ENCODE measurements at places on chromosomes 4 and X.

- DNase-seq = no peak
Observed at GRCh38 chr4:137310166-137310565, 222.1 kb downstream of the PCDH18 start.

DNA sequence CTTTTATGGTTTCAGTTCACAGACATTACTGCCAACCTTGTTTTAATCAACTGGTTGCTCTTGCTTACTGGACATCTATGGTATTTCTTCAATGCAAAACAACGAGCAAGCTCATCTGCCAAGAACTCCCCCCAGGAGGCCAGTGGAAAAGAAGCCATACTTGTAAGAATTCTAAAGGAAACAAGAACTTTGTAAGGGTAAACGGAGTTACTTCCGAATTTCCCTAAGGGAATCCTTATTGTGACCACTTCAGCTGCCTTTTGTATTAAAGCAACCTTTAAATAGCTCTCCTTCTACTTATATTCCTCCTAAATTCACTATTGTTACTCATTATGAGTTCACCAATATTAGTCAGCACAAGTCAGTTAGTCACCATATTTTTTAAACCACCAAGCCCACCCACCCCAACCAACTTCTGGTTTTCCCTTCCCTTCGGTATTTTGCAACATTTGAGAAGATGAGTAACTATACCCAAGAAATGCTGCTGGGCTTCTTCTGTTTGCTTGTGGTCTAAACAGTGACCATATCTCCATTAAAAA, 602.8 kb upstream of the DIPK2B start:
- no peak for DNase-seq

- no peak for DNase-seq
Observed at GRCh38 chrX:8879750-8880149, 78.6 kb upstream of the FAM9A start.

- no peak for DNase-seq
Observed at GRCh38 chr4:105437637-105438036, 36.2 kb downstream of the PPA2 start.

DNA sequence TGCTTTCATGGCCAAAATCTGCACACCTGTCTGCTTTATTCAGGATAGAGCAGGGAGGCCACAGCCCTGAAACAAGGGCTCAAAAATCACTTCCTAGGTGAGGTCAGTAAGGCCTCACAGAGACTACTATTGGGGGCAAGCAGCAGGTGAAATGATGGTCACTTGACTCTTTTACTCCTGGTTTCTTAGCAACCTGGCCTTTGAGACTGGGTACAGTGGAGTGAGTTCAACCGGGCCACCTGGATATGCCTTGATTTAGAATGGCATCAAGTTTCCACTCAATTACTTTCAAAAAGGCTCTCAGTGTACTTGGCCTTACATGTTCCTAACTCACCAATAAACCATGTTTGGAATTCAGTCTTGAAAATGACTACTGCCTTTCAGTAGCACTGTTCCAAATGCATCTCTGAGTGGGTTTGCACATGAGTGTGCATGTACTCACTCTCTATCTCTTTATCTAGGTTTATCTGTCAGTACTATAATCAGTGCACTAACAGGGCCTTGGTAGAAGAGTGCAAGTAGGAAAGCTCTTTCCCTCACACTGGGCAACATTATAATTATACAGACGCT, 388.2 kb downstream of the OPHN1 start:
- DNase-seq = no peak

DNA sequence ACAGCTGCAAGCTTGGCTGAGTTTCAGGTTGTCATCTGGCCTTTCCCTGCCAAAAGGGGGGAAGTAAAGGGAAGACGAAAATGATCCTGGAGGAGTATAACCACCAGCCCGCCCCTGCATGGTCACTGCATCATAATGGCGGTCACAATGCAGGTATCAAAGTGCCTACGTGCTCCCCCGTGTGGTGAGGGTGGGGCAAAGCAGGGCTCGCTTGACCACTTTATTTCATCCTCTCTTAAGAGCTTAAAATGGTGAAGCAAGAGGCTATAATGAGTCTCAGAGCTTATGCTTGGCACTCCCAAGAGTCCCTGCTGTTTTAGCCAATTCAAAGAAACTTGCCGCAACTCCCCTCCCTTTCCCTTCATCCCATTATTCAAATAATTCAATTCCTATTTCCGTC, 105.6 kb downstream of the APOOL start:
- peak; percentile 3 for DNase-seq

- DNase-seq = no peak
Observed at GRCh38 chrX:53256446-53257041, 24.8 kb downstream of the IQSEC2 start.

- no peak for DNase-seq
Observed at GRCh38 chr4:1041147-1041935, 29.9 kb downstream of the FGFRL1 start.
